Heart left ventricle (tissue), 16 donors: ENCODE measurements at places on chromosomes 1 and 21. TPM values are rescaled to one million over a fixed set of nuclear protein-coding genes. Genes with fewer than 3 reads are reported as not detected.

The ASAP3 gene
- 30.0 TPM for polyA plus RNA-seq

The FABP3 gene
- 4,008 TPM for polyA plus RNA-seq

The NBPF6 gene
- not detected for polyA plus RNA-seq

The CAMSAP2 gene
- 16.9 TPM for polyA plus RNA-seq

The CFHR2 gene
- polyA plus RNA-seq: not detected

The CELA3B gene
- 0.24 TPM for polyA plus RNA-seq

The EXTL1 gene
- polyA plus RNA-seq: 1.2 TPM

The DEPDC1 gene
- 0.07 TPM for polyA plus RNA-seq

The MR1 gene
- polyA plus RNA-seq: 2.4 TPM

The LRRC53 gene
- polyA plus RNA-seq: not detected

The CRP gene
- not detected for polyA plus RNA-seq

The ZNF695 gene
- not detected for polyA plus RNA-seq

The CLDN8 gene
- polyA plus RNA-seq: not detected

The LGR6 gene
- 1.3 TPM for polyA plus RNA-seq

The TDRD10 gene
- polyA plus RNA-seq: 3.0 TPM

The CASQ1 gene
- polyA plus RNA-seq: 35.4 TPM

The MYOG gene
- not detected for polyA plus RNA-seq

The C1orf141 gene
- polyA plus RNA-seq: not detected

The SRGAP2 gene
- 11.0 TPM for polyA plus RNA-seq

The WLS gene
- polyA plus RNA-seq: 36.5 TPM

The BROX gene
- polyA plus RNA-seq: 10.1 TPM

The CLIC6 gene
- polyA plus RNA-seq: 5.5 TPM

The DCDC2B gene
- not detected for polyA plus RNA-seq

The DISP3 gene
- polyA plus RNA-seq: not detected
